ENCODE measurements at places on chromosomes 7 and 10.

DNA sequence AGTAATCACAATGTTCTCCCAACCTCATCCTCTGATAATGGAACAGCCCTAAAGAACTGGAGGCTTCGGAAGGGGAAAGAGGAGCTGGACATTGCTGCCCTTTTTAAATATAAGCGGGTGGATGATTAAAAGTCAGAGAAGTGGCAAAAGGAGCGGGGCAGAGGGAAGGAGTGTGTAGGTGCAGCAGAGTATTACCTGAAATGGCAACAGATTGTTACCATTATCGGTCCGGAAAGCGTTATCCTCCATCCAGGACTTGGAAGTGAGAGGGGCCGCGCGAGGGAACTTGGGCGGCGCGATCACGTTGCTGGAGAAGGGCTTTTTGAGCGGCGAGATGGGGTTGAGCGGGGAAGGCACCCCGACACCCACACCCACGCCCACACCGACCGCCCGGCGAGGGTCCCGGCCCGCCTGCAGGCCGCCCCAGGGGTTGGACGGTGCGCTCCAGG lies 51.7 kb downstream of the CPEB3 start:
- DNase-seq: no peak

- no peak for DNase-seq
Observed at GRCh38 chr10:93458821-93459257, 23.3 kb downstream of the MYOF start.

DNA sequence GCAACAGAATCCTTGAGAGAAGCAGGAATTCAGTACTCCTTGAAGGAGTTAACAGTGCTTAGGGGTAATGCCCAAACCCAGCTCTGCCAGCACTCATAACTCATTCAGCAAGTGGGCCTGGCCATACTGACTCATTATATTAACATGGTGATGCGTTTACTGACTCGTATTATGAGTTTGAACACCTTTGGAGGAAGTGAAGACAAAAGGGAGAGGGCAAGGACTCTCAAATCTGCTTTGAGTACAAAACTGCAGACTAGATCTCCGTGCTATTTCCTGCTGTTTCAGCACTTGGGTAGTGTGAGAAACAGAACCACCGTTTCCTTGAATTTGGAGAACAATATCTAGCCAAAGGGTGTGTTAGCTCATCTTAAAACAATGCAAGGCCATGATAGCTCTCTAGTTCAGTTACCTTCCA lies 30.8 kb downstream of the SLC16A9 start:
- no peak for DNase-seq

DNA sequence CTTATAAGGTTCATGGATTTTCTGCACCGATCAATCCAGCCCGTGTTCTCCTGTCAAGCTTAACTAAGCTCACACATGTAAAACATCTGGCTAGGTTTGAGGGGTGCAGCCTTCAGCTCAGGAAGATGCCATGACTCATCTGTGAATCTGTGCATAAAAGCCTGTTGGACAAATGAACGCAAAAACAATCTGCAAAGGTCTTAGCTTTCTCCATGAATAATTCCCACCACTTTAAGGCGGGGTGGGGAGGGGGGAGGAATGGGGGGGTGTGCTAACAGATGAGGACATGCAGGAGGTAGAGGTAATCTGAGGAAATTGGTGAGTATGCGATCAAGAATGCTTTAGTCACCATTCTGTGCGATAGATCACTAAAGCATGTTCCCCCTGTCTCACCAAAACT lies 4.8 kb downstream of the DOCK4 start:
- DNase-seq: no peak

GRCh38 chr10:103812432-103812831 lies 42.9 kb downstream of the SH3PXD2A start:
- DNase-seq: no peak

DNA sequence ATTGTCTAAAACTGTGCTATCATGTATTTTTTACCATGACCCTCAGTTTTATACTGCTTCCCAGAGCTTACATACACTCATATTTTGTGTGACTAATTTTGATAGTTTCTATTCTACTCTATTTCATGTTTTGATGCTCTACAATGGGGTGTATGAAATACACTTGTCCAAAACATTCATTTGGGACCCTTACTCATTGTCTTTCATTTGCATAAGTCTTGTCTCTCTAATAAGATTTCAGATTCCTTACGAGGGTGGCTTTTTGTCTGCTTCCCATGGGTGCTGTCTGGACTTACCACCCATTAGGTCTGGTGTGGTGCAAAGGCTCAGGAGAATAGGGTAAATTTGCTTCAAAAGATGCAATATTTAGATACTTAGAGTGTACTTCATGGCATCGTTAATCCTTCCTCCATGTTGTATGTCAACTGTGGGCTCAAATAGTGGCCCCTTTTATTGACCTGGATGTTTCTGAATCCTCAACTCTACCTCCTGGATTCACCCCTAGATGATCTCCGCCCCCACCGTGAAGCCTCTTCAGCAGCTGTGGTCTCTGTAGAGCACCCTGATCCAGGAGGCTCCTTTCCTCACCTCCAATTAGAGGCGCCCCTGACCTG lies 3.6 kb upstream of the GIMAP5 start:
- no peak for DNase-seq

DNA sequence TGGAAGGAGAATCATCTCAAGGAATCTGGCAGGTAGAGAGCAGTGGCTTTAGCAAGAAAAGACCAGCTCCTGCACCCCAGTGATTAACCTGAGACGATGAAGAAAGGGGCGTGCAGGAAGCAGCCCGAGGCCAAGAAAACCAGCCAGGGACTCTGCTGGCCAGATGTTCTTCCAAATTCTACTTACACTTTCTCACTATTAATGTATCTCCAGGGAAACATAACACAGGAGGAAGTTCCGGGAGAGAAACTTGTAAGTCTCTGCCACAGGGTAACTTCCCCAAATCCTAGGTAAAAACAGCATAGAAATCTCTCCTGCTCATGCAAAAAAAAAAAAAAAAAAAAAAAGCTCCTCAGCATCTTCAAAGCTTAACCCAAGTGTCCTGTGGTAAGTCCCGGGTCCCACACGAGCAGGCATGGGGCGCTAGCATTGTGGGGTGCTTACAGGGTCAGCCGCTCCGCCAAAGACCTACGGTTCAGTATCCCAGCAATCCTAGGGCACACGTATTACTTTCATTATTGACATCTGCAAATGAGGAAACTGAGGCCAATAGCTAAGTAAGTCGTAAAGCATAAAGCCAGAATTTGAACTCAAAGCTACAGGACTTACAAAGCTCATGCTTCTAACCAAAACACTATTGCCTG lies 97.2 kb upstream of the GNA12 start:
- DNase-seq: no peak

DNA sequence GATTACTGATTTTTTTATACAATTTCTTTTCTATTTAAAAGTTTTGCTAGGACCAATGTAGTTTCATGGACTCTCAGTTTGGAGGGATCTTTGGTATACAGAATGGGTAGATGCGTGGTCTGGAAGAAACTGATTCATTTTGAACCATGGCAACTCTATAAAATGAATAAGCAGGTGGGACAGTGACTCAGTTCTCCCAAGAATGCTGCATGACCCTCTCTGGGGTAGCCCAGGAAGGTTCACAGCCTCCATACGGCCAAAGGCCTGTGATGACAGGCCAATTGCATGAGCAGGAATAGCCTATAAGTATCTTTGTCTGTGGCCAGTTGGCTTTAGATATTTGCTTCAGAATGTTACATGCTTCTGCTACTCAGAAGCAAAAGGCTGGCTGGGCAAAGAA lies 113.3 kb upstream of the RSU1 start:
- no peak for DNase-seq

GRCh38 chr10:124645467-124646095 lies 98.6 kb downstream of the FAM53B start:
- no peak for DNase-seq

GRCh38 chr10:124546055-124546369 lies 84.4 kb downstream of the LHPP start:
- DNase-seq: no peak

GRCh38 chr10:112852306-112852705 lies 97.7 kb upstream of the TCF7L2 start:
- no peak for DNase-seq

DNA sequence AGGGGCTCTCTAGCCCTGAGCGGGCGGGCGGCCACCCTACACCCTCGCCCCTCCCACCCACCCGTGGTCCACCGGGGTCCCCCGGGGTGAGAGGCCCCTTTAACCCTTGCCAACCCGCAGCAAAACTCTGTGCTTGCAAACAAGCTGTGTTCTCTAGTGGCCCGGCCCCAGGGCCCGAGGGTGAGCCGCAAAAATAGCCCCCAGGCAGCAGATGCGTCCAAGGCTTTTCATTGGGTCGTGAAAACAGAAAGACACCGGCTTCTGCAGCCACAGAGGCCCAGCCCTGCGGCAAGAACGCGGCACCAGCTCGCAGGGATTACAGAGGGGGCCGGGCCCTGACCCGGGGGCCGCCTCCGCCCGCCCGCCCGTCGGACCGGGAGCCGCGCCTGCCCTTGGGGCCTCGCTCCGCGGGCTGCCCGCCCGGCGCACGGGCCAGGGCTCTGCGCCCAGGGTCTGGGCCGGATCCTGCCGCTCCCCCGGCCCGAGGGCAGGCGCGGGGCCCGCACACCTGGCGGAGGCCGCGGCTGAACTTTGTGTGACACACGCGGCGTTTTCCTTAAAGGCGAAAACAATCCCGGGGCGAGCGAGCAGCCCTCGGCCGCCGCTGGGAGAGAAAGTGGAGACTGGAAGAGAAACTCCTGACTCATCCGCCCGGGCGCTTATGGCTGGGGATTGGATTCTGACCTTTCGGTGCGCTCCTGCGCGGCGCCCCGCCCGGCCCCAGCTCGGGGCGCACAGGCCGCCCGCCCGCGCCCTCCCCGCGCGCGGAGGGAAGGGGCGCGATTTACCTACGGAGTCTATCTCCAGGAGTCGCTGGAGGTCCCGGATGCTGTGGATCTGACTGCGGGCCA lies 2.8 kb downstream of the PDGFA start:
- DNase-seq: no peak

DNA sequence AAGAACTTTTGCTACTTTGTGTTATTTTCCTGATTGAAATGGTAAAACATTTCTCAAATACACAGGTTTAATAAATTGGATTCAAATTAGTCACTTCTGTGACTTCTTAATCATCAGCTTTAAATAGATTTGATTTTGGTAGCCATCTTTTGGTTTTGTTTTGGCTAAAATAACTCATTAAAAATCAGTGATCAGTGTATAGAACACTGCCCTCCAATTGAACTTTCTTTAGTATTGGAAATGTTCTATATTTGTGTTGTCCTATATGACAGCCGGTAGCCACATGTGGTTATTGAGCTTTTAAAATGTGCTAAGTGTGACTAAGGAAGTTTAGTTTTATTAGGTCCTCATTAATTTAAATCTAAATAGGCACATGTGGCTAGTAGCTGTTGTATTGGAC lies 50.4 kb downstream of the GLCCI1 start:
- no peak for DNase-seq

- DNase-seq: no peak
Observed at GRCh38 chr7:18532813-18533212, 37.3 kb downstream of the HDAC9 start.

DNA sequence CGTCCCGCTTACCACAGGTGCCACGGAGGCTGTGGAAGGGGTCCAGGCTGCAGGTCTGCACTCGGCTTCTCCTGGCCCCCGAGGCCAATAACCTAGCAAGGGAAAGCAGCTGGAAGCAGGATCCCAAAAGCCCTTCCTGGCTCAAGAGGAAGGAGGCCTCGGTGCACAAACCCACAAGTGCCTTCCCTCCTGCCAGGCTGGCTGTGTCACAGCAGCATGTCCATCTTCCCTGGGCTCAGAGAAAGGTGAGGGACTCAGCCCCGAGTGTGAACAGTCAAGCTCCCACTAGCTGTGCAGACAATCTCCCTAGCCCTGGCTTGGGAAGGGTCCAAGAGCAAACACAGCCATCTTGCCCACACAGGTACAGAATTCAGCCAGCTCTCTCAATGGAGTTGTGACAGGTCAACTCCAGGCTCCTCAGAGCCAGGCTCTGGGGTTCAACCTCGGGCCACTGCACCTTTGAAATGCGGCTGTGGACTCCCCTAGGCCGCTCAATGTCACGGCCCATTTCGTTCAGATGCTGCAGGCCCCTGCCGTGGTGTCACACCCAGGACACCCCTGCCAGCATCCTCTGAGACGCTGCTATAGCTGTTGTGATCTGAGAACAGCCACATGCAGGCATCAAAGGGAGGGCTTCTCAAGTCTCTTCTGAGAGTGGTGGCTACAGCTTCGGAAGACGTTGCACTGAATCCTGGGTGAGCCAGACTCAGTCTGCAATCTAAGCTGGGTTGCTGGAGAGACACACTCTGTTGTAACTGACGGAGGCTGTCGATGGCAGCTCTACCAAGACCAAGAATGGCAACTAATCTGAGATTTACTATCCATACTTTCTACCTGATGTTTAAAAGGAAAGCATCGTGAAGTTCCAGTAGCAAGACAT lies 137.9 kb downstream of the DIP2C start:
- no peak for DNase-seq

DNA sequence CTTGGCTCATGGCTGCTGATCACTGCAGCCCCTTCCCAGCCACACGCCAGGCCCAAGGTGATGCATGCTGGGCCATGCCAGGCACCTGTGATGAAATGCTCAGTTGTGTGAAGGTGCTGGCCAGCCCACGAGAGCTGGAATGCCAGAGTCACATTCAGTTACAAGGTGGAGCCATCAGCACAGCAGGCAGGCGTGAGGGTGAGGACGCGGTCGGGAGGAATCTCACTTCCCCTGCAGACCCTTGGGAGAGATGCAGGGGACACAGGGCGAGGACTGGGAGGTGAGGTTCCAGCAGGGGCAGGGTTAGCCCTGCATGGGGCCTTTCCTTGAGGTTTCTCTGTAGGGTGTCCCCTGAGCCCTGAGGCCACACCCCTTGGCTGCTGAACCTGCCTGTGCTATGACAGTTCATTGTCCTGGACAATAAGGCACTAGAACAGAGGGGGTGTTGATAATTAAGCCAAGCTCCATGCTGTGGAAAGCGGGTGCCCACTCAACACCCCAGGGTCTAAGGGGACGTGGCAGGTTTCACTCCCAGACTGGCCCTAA lies 82.4 kb downstream of the ADARB2 start:
- no peak for DNase-seq

Data from GM12891 (cell line).